ENCODE measurements at places on chromosomes 12 and 14.

DNA sequence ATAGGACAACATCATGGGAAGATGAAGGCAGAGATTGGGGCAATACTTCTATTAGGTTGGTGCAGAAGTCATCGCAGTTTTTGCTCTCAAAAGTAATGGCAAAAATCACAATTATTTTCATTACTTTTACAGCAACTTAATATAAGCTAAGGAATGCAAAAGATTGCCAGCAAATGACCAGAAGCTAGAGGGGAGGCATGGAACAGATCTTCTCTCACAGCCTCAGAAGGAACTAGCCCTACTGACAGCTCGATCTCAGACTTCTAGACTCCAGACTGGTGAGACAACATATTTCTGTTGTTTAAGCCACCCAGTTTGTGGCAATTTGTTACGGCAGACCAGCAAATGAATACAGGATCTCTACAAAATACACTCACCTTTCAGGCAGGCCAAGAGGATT lies 348.5 kb upstream of the TBX3 start:
- no peak for DNase-seq

GRCh38 chr12:42238240-42239140 lies at the start of gene YAF2:
YAF2 (minus strand) TSS chr12:42238248; CDS start chr12:42238180, 68 bp downstream.
- DNase-seq = peak; percentile 90

DNA sequence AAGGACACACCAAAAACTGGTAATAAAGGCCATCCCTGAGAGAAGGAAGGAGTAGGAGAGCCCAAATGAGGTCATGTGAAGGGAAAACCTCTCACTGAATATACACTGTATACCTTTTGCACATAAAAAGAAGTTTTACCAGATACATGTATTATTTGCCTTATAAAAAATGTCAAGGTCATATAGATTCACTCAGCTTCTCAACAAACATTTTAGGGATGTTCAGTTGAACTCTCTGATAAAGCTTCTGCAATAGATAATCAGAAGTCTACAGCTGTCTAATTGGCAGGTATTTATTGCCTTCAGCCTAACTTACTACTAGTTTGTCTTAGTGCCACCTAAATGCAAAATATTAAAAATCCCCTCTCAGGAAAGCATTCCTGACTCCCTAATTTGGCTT lies 8.7 kb downstream of the SLC11A2 start:
- DNase-seq = no peak

- no peak for DNase-seq
Measured at GRCh38 chr14:62736048-62737043, 308.9 kb downstream of the KCNH5 start.

DNA sequence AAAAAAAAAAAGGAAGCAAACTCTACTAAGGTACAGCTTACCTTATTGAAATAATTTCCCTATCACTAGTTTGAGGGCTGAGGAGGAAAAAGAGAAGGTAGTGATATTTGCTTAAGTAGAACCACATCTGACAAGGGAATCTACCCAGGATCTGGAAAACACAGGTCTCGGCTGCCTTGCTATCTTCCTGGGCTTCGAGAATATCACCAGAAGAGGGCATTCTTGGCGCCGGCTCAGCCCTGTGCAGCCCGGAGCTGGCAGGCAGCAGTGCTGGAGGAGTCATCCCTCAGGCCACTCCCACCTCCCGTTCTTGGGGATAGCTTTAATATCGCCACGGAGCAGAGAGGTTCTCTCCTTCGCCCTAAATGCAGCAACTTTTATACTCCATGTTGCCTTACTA lies 1181.2 kb downstream of the VRK1 start:
- no peak for DNase-seq

- no peak for DNase-seq
Measured at GRCh38 chr14:54127526-54127925, 170.9 kb upstream of the BMP4 start.

- DNase-seq = no peak
Measured at GRCh38 chr14:96055065-96055752, 16.0 kb downstream of the C14orf132 start.

- DNase-seq = no peak
Measured at GRCh38 chr14:79275292-79275655, 936.0 kb downstream of the DIO2 start.

- no peak for DNase-seq
Measured at GRCh38 chr12:106108185-106108835, 30.4 kb downstream of the NUAK1 start.

DNA sequence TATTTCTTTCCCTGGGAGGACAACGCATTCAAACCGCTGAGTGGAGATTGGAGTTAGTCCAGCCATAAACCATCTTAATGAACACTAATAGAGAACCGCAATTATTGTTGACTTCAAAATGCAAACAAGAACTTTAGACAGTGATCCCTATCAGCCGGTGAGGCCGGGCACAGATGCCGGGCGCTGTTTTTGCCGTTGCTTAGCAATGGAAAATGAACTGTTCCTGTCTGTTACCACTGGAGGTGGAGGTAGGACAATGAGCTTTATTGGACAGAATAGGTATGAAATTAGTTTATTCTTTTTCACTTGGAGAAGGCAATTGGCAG lies 216.8 kb downstream of the TTC8 start:
- DNase-seq = no peak

DNA sequence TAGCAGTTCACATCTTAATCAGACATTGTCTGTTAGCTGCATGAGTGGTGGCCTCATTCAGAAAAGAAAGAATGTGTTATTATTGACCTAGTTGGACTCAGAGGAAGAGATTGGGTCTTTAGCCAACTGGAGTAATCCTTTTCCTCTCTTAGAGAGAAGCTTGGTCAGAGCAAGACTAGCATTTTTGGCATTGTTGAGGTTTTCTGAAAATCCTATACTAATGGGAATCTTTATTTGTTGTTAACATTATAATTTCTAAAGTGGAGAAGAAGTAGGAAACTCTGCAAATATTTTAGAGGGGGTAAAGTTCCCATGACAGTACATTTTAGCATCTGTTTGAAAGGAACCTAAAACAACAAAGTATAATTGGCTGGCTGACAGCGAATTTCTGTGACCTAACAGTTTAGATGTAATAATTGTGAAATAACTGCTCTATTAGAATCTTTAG lies 9.7 kb downstream of the TOX4 start:
- no peak for DNase-seq

DNA sequence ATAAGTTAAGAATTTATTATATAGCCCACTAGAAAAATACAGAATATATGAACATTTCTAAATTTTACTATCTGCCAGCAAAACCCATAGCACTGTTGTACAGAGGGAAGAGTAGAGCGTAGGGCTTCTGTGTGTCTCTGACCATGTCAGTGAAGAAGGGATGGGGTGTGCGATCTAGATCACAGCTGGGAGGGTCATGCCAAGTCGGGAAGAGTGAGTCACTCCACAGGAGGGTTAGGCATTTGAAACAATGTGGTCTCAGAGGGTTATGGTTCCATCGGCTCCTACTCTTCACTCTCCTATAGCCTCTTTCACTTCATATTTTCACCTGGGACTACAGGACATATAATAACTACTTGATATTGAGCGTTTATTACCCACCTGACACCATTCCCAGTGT lies 185.1 kb upstream of the DDHD1 start:
- no peak for DNase-seq

DNA sequence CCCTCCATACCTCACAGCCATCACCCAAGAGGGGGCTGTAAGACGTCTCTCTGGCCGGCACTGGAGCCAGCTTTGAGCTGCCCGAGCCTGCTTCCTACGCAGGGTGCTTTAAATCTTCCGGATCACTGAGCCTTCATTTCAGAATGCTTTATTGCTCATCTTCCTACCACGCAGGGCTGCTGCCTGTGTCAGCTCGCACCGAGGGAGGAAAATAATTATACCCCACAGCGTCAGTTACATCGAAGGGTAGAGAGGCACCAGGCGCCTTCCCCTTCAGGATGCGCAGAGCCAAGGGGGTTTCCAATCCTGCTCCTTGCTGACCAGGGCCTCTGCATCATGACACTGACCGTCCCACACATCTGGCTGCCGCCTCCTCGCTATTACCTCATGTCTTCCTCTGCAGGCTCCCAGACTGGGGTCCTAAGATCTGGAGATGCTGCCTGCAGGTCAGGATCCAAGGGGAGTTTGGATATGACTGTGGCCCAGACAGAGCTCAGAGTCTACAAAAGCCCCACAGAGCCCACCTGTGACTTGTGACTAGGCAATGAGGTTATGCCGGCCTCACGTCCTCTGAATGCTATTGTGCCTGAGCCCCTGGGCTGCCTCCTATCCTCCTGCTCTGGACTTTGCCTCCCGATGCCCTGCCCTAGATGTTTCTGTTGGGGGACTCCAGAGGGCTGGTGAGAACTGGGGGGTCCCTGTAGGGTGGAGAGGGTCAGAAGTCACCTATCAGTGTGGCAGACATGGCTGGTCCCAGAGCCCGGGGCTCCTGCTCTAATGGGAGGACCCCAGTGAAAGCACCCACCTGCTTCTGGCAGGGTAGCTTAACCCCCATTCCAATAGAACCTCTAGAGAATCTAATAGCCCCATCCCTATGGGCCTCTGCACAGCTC lies 220.3 kb upstream of the RTL1 start:
- no peak for DNase-seq

DNA sequence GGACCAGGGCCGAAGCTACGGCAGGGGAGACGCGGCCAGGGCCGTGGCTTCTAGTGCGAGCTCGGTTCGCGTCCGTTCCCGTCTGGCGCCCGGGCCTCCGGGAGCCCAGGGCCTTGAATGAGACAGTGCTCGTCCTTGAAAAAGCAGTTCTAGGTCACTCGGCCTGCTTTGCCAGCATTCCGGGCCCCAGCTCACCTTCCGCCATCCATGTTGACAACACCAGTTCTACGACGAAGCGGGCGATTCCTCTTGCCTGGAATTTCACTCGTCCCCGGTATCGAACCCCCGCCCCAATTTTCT lies 4.5 kb downstream of the OR10AD1 start:
- DNase-seq = no peak

GRCh38 chr12:78457938-78458337 lies 406.6 kb upstream of the SYT1 start:
- DNase-seq = peak; percentile 43
